NCI-H2171 (cell line): ENCODE measurements at places on chromosomes 3 and 15.

DNA sequence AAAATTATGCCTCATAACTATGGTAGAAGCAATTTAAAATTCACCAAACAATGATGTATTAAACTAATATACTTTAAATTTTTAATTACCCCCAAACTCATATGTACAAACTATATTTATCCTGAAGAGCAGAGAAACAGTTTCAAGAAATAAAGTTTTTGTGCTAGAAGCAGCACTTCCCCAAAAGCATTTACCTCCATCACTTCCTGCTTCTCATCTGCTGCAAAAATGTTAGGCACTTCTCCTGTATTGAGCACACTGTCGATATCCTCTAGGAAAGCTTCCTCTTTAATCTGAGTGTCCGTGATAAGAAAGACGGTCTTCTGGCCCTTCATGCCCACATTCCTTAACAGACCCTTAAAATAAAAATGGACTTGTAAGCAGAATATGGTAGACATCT is 101.5 kb upstream of the ASB14 start:
- no peak for DNase-seq

DNA sequence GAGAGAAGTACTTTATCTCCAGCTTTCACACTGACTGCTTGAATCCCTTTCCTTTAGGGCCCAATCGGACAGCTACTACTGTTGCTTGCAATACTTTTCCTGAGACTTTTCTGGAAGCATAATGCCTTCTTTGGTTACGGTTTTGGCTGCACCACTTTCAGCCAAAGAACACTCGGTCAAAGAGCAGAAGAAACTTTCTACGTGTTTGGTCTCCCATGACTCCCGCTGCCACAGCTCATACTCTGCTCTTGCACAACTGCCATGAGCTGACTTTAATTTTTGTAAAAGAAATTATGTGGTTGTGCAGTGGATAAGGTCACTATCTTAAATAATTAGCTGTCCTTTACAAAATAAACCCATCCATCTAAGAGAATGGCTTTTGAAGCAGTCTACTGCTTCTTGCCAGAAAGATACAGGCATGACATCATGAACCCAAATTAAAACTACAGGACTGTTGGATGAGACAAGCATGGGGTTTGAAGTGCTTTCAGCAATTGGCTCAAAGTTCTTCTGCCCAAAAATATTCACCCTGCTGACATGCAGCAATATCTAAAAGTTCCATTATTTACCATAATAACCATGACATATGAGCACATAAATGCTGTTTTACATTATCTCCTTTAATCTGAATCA is 42.0 kb downstream of the PROS1 start:
- DNase-seq = no peak

DNA sequence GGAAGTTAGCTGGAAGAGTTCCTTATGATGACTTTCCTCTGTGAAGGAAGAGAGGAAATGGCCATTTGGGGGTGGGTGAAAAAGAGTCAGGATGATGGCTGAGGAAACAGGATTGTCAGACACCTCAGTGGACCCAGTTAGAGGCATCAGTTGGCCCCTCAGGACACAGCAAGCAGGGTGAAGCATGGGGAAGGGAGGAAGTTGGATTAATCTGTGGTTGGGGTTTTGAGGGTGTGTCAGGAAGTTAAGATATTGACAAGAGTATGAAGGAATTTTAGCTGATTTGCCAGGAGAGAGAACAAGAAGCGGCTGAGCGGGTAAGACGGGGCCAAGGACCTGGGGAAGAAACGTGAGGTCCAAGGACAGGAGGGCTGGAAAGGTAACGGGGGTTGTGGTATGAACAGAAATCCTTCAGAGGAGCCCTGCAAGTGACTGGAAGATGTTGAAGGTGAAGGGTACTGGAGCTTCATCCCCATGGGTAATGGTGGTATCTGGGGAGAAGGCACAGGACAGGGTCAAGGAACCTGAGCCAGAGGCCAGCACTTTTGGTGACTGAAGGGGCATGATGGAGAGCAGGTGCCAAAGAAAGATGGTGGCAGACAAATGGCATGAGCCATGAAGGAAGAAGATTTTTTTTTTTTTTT is 2.7 kb downstream of the UQCC5 start:
- no peak for DNase-seq

DNA sequence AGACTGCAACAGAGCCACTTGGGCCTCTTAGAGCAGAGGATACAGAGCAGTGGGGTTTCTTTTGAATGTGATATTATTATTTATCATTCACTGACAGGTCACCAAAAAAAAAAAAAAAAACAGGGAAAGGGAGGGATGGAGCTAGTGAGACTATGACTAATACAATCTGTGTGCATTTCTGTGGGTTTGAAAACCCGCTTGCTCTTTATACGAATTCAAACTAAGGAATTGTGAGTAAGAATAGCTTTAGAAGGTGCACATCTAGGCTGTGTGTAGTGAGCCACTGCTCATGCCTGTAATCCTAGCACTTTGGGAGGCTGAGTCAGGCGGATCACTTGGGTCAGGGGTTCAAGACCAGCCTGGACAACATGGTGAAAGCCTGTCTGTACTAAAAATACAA is 186.6 kb upstream of the MANF start:
- DNase-seq = no peak

GRCh38 chr15:49155834-49156627 is 632 bp upstream of the COPS2 start:
- DNase-seq = no peak

GRCh38 chr3:198030125-198030524 is 70.1 kb downstream of the LMLN start:
- no peak for DNase-seq

DNA sequence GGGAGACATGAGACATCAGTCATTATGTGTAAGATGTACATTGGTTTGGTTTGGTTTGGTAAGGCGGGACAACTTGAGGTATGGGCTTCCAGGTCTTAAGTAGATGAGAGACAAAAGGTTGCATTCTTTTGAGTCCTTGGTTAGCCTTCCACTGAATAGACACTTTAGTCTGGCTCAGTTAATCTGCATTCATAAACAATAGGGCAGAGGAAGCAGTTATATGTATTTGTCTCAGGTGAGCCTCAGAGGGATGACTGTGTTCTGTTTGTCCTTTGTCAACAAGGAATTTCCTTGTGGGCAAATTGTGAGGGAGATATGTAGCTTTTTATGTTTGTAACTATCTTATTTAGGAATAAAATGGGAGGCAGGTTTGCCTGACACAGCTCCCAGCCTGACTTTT is 50.4 kb downstream of the TCF12 start:
- DNase-seq = no peak
